RCC 7860 (cell line): ENCODE measurements at places on chromosomes 4 and X.
A peak's percentile ranks its signal among the peaks of the same experiment; 100 is the strongest.

DNA sequence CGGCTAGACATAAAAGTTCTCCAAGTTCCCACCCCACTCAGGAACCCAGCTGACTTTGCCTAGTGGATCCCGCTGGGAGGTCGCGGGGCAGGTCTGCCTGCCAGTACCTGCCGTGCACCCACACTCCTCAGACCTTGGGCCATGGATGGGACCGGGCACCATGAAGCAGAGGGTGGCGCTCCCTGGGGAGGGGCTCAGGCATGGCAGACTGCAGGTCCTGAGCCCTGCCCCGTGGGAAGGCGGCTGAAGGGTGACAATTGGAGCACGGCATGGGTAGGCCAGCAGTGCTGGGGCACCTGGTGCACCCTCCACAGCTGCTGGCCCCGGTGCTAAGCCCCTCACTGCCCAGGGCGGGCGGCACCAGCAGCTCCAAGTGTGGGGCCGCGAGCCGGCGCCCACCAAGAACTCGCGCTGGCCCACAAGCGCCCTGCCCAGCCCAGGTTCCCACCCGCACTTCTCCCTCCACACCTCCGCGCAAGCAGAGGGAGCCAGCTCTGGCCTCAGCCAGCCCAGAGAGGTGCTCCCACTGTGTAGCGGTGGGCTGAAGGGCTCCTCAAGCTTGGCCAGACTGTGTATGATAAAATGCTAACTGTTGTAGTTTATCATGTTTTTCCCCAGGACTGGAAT, 63.1 kb downstream of the UGT2A2 start:
- DNase-seq: no peak

DNA sequence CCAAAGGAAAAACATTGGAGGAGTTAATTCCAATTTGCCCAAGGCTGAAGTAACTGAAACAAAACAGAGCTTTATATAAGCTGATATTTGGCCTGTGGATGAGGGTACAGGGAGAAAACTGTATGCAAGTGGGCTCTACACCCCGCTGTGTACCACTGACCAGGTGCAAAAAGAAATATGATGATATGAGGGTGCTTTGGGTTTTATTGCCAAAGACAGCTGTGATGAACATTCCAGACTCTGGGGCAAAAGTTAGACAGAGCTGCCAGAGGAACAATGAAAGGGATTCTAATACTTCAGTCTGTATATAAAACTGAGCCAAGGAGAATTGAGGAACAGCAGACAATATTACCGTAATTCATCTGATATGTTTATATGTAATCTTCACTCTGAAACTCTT, 117.4 kb downstream of the MID1 start:
- DNase-seq: no peak

DNA sequence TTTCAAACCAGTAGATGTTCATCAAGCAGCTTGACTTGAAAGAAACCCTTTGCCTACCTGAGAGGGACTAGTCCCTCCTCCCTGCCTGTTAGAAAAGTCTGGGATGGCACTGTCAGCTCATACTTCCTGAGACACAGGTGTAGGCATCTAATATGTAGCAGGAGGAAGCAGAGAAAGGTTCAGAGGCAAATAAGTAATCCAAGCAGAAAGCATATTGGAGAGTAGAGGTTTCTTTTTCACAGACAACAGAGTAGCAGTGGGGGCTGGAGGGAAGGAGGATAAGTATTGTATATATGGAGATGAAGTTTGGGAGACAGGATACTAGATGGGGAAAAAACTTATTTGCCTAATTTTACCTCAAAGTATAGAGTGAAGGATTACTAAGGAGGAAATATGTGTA, 81.5 kb downstream of the FNIP2 start:
- DNase-seq: no peak

DNA sequence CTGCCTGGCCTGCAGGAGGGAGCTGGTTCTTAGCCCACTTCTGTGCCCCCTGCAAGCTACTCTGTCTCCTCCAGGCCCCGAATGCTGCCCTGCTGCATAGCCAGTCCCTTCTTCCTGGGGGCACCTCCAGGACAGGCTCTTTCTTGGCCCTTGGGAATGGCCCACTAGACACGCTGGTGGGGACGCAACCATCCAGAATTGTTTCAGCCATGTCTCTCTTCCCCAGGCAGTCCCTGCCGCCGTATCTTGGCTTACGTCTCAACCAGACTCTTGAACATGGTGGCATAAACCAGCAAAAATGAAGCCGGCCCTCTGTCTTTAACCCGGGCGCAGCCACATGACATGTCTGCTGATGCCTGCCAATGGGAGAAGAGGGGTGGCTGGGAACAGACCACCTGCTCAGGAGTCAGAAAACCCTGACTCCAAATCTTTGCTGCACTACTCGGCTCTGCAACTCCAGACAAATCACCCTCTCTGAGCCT, 9.0 kb downstream of the LRPAP1 start:
- DNase-seq: no peak

DNA sequence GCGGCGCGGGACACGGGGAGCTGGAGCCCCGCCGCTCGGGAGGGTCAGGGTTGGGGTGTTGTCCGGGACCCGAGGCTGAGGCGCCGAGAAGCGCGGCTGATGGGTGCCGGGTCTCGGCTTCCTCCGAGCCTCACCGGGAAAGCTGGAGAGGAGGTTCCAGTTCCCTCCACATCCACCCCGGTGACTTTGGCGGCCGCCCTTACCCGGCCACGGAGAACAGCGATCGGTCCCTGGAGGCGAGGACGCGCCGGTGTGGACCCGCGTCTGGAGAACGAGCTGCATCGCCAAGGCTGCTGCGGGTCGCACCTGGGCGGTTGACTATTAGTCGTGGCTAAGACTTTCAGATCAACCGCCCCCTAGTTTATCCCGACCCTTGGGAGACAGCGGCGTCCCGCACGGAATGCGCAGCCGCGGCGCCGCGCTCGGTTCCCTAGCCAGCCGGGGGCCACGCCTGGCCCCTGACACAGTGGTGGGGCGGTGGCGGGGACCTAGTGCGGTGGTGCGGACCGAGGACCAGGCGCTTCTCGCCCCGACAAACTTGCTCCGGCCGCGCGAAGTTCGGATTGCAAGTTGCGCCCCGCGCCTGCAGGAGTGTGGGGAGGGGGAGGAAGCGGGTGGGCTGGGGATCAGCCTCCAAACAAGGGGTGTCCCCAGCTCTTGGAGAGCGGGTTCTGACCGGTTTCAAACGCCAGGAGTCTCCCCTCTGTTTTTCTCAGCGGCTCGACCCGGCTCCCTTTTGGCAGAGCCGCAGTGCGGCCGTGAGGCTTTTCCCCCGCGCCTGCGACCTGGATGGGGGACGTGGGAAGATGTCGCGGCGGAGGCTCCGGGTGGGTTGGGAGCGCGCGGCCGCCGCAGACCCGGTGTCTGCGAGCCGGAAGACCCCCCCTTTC, 568 bp downstream of the FHDC1 start:
- DNase-seq: no peak

DNA sequence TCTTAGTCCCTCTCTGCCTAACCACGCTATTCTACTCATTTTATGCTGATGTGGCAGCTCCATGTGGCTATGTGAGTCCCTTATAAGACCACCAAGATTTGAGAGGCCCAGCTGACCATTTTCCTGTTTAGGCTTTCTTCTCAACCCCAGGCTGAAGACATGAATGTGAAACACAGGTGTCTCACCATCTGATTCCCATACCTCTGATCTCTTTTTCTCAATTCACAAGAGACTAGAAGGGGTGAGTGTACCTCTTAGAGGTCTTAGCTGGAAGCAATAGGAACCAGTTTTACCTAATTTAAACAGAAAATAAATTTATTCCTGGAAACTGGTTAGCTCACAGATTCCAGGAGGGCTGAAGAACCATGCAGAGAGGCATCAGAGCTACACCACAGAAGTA, 276.5 kb upstream of the FMR1 start:
- DNase-seq: no peak

- DNase-seq: no peak
Measured at GRCh38 chr4:4574052-4574451, 32.2 kb upstream of the STX18 start.

DNA sequence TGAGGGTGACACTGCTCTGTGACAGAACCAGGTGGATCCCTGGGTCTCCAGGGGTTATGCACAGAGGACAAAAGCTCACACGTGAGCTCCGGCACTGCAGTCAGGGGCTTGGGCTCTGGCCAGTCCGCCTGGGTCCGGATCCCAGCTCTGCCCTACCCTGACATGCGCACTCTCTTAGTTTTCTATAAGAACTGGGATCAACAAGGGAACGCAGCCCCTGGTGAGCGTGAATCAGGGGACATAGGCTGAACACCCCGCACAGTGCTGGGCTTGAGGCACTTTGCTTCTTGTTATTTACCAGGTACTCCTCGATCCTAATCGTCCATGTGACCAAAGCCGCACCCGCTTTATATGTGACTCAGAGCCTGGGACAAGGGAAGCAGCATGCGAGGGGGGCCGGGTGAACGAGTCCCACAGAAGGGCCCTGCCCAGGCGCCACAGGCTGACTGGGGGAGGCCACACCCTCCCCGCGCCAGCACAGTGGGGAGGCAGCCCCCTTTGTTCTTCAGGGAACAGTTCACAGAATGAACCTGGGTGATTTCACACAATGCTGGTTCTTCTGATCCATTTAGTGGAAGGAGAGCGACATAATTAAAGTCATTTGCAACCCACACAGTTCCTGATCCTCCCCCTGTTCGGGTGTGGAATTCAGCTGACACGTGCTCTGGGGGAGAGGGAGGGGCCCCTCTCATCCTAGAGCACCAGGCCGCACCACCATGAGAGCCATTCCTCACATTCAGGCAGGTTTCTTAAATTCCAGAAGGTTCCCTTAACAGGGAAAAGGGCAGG, 55.5 kb downstream of the WFS1 start:
- DNase-seq: peak; percentile 28

GRCh38 chr4:119149110-119149509, 13.5 kb downstream of the MYOZ2 start:
- no peak for DNase-seq

DNA sequence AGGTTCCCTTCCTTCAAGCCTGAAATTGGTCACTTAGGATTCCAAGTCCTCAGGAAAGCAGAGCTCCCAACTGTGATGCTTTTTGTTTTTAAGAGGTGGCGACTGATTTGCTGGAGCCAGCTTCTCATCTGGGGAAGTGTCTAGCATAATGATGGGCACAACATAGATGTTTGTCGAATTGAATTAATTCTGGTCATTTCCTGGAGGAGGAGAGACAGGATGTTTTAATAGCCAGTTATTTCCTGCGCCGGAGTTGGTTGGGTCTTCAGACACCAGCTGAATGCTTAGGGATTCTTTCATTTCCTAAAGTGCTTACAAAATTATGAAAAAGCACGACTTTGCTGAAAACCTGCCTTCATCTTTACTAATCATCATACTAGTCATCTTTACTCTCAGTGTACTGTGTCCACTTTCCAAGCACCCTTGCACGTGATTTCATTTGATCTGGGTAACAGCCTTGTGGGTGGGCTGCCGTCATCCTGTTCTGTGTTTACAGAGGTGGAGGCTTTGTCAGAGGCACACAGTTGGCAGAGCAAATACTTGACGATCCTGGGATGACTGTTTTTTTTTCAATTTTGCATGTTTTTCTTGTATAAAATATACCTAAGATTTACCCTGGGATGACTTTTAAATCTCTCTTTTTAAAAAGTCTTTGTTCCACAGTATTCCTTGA, 49.5 kb downstream of the RGS12 start:
- no peak for DNase-seq

GRCh38 chr4:106238820-106239420, 77.1 kb downstream of the TBCK start:
- DNase-seq: peak; percentile 11

- DNase-seq: peak; percentile 19
Measured at GRCh38 chr4:89434364-89434988, 126.9 kb upstream of the GPRIN3 start.

- DNase-seq: no peak
Measured at GRCh38 chrX:8319359-8319758, 145.3 kb upstream of the VCX3B start.

- peak; percentile 1 for DNase-seq
Measured at GRCh38 chr4:10196191-10196590, 79.6 kb upstream of the WDR1 start.

GRCh38 chrX:136250191-136251040, 784 bp downstream of the MAP7D3 start:
- DNase-seq: no peak

DNA sequence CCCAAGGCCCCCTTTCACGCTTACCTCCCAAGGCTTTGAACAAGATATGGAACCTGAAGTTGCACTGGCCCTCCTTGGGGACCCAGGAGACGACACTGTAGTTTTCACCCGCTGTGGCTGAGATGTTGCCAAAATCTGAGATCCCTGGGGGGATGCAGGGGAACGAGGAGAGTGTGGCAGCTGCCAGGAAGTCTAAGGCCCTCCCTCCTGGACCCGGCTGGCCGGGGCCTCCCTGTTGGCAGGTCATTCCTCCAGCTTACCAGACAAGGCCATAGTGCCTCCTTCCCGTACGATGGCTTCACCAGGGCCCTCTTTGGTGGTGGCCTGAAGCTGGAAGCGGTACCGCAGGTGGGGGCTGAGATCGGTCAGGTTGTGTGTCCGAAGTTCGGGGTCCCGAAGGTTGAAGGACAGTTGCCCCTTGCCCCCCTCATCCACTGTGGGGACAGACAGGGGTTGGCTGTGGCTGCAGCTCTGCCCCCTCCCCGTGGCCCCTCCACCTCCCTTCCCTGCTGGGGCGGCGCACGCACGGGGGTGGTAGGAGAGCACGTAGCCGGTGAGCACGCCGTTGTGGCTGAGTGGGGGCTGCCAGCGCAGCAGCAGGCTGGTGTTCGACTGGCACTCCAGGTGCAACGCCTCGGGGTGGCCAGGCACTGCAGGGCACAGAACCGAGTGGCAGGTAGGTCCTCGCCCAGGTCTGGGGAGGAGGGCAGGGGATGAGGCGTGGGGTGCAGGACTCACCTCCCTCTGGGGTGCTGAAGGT, 21.2 kb downstream of the L1CAM start:
- DNase-seq: no peak

GRCh38 chr4:134531013-134531412, 329.4 kb upstream of the PABPC4L start:
- DNase-seq: no peak

GRCh38 chr4:1200425-1201035, 28.1 kb upstream of the SPON2 start:
- DNase-seq: no peak

DNA sequence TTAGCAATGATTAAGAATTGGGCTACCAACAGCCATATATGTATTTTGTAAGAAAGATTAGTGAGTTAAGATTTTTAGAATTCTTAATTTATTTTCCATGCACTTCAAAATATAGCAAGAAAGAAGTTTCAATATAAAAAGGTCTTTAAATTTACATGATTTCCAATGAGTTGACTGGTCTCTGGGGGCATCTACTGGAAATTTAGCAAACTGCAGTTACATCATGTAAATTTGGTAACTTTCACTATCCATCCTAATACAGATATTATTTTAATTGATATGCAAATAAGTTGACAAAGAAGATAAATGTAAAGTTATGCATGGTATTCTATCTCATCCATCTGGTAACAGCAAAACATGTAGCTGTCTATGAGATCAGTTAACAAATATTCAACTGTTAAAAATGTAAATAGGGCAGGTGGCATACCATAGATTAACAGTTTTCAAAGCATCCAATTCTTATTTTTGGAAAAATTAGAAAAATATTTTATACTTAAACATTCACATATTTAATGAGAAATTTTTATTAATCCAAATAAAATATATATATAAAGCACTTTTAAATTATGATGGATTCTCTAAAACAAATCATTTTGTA, 29.1 kb downstream of the TTC29 start:
- no peak for DNase-seq
